ENCODE measurements at places on chromosomes 2 and 18.
A peak's percentile ranks its signal among the peaks of the same experiment; 100 is the strongest.

GRCh38 chr18:11324956-11325882 is 175.8 kb upstream of the PIEZO2 start:
- DNase-seq: no peak

DNA sequence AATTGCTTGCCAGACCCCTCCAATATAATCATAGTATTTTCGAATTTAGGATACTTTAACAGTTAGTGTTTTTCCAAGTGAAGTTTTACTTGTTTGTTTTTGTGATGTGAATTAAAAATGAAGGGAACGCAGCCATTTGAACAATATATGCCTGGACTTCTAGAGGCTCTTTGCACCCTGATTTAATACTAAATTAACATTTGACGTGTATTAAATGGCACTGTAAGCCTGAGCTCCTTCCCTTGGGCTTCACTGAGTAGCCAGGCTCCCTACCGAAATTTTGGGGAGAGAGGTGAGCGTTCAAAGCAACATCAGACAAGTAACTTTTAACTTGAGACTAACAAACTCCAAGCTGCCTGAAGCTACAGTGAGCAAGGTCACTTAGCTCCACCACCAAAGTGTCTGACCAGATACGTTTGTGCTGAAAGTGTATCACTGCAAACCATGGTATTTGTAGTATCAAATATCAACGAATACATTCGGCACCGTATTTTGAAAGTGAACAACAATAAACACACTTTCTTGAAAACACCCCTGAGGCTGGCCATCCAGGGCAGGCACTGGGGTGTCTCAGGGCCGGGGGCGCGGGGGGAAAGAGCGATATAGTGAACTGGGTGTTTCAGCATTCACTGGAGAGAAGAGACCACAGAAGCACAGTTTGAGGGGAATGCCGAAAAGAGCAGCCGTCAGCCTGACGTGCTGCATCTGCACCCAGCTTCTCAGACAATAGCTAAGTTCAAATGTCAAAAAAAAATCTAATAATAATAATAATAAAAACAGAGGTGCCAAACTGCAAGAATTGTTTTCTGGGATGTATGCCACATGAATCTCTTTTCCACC is 7.7 kb upstream of the POU3F3 start:
- no peak for DNase-seq

- DNase-seq: peak; percentile 90
Observed at GRCh38 chr2:85132834-85133637, at the start of gene TCF7L1. Gene TCF7L1 (plus strand): TSS chr2:85133392. CDS start chr2:85133685, 293 bp downstream.

DNA sequence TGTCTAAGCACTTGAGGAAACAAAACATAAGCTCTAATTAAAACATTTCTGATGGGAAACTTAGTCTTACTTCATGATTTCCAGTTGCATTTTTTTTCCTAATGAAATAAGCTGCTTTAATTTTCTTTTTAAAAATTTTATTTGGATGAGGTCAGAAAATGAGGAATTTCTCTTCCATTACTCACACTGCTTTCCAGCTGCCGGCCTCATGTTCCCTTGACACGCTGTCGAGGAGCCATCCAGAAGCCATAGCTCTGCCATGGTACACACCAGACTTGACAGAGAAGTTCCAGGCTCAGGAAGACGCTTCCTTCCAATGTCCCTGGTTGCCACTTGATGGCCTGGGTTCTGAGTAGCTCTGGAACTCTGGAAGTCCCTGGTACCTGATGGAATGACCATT is 12.1 kb upstream of the MAPRE2 start:
- no peak for DNase-seq

DNA sequence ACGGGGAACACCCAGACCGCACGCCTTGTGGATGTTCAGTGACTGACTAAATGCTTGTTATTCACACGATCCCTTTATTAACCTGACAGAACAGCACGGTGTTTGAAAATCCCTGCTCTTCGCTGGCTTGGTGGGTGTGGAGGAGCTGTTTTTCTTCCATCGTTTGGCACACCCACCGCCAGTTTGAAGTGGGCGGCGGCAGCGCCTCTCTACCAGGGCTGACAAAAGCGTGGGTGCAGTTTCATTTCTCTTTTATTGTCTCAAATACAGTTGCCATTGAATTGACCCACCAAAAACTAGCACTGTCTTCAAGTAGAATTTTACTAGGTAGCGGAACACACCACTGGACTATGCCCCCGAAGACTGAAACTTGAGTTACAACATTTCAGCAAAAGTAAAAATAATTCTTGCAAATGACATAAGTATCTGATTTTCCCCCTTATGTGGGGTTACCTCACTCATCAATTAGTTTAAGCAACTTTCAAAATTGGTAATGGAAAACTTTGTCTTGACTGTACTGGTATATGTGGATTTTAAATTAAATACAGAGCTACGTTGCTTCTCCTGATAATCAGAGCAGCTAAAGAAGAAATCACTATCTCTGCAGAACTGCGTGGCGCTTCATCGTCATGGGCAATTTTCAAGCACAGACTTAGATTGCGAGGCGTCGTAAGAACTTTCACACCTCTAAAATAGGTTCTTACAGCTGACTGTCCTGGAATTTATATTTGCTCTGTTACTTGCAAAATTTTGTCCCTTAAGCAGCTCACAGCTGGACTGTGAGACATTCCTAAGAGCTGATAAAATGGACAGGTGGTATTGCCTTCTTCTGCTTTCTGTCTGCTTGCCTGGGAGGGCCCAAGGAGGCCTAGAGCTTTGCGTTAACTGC is 60.9 kb downstream of the LDLRAD4 start:
- DNase-seq: no peak

GRCh38 chr2:238369591-238370040 is 49.3 kb downstream of the TRAF3IP1 start:
- DNase-seq: no peak

- no peak for DNase-seq
Observed at GRCh38 chr2:119059287-119059686, 99.3 kb downstream of the C1QL2 start.

GRCh38 chr18:57730146-57730545 is 73.0 kb downstream of the ATP8B1 start:
- DNase-seq: no peak

DNA sequence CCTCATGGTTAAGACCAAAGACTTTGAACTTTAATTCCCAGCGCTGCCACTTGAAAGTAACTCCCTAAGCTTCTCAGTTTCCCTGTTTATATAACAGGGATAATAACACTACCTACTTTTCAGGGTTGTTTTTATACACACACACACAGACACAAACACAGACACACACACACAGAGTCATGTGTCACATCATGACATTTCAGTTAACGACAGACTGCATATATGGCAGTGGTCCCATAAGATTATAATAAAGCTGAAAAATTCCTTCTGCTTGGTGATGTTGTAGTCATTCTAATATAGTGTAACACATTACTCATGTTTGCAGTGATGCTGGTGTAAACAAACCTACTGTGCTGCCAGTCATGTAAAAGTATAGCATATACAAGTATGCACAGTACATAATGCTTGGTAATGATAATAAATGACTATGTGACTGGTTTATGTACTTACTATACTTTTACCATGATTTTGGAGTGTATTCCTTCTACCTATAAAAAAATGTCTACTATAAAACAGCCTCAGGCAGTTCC is 89.2 kb upstream of the ITGA4 start:
- no peak for DNase-seq

DNA sequence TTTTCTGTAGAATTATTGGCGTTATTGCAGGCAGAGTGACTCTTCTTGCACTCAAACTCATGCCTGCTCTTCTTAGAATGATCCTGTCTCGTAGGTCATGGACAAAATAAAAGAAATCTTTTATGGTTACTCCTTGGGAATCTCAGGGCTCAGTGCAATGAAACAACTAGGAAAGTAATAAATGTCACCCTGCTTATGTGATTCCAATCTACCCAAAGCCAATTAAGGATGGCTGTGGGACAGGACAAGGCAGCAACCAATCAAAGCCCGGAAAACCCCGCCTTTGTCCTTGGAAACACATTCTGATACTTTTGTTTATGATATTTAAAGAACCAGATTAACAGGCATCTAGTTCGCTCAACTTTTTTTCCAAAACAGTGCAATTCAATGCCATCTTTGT is 53.0 kb downstream of the GRB14 start:
- DNase-seq: no peak

DNA sequence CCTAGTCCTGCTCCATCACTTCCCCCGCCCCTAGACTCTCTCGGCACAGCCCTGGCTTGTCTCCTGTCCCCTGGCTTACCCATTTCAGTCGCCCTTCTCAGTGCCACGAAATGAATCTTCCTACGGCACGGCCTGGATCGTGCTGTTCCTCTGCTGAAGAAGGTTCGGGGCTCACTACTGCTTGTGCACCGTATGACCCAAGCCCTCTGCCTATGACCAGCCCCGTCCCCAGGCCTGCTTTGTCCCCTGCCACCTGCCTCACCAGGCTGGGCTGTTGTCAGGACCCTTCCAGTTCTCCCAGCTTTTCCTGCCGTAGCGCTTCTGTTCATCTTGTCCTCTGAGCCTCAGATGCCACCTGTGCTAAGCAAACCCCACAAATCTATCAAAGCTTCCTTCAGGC is 13.9 kb downstream of the CHMP1B start:
- DNase-seq: no peak

DNA sequence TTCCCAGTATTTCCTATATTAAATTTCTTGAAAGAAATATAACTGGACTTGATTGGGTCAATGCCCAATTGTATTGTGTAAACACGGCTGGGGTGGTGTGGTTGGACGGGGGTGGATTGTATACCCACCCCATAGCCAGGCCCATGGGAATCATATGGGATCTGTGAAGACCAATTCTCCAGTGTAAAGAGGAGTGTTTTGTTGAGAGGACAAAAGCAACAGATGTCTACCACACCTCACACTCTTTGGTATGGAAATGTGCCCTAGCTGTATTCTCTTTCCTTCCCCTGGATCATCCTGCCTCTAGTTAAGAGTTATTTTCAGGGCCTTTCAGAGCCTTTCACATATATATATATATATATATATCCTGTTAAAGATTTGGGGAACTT is 57.5 kb upstream of the TGIF1 start:
- DNase-seq: no peak

DNA sequence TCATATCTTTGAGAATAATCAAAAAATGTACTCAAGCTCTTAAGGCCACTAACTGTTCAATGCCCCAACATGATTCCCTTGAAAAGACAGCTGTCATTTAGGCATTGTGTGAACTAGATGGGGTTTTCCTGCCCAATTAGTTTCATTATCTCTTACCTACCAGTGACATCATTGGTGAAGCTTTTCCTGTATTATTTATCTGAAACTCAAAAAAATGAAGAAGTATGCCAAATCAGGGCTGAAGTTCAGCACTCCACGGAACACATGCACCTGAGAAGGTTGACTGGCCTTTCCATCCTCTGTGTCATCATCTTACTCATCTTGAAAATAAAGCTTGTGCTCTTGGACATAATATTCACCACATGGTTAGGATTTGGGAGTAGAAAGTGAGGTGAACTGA is 126.4 kb downstream of the TXNL1 start:
- no peak for DNase-seq

DNA sequence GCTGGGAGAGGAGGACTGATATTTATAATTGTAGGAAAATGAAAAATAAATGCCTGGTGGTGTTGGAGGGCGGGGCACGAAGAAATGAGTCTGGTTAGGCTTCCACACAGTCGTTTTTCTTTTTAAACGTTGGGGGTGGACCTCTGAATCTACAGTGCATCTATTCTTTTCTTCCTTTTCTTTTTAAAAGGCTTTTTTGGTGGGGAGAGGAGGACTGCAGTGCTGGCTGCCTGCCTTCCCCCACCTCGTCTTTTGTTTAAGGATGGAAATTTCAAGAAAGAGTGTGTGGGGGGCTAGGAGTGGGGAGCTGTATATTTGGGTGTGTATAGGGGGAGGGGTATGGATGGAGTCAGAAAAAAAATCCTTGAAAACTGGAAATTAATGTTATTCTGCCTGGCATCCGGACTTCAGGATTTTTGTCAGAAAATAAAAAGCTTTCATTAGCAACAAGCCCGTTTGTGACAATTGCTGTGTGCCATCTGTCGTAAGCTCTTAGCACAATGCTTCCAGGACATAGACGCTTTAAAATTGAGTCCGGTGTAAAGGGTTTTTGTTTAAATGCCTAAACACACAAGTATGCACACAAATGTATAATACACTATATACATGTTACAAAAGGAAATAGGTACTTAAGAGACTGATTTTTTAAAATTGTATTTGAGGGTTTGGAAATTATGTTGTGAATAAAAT is 1.1 kb downstream of the MAP2 start:
- no peak for DNase-seq

GRCh38 chr2:144515696-144516410 is 4.1 kb downstream of the ZEB2 start:
- peak; percentile 61 for DNase-seq

DNA sequence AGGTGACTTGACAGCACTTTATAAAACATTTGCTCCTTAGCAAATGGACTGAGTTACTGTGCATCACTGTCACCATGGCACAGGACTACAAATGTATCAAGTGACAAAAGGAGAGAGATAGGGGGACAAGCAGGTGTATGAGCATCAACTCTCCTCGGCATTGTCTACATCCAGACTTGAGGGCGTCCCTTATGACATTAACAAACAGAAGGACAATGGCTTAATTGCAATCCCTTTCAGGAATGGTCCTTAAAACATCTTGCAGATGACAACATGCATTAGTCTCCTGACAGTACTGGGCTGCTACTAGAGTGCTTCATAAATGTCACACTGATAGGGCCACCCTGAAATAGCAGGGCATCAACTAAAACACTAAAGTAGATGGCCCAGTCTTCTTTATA is 198.8 kb downstream of the PDE1A start:
- no peak for DNase-seq

DNA sequence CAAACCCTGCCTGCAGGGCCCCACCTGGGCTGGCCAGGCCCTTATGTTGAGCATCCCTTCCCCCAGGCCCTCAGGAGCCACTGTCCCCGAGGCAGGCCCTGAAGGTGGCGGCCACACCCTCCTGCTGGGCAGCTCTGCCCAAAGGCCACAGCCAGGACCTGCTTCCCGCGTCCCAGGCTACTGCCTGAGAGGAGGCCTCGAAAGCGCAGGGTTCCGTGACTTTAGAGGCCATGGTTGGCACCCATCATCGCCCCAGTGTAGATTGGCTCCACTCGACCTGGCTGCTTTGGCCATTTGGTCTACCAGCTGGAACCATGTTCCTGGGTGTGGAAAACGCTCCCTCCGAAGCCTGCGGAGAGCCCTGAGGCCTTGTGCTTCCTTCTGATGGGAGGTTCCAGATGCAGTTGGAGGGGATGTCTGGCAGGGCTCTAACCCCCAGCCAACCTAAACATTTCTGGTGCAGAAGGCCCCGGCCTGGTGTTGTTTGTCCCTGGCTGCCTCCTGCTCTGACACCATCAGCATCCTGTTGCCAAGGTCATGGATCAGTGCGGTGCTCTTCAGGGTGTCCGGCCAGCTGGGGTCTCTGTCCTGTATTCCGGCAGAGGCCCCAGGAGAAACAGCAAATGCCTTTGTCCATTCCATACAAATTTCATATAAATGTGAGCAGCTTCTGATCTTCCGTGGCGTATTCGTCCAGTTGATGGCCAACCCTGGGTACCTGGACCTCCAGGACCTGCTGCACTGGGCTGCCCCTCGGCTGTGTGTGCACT is 14.7 kb downstream of the CAPN10 start:
- no peak for DNase-seq
